ENCODE measurements at places on chromosomes 7 and 10.
A peak's percentile ranks its signal among the peaks of the same experiment; 100 is the strongest.

GRCh38 chr10:98331885-98332284 lies 63.9 kb upstream of the LOXL4 start:
- DNase-seq = peak; percentile 8

GRCh38 chr10:108638225-108638624 lies 1285.1 kb downstream of the XPNPEP1 start:
- DNase-seq = no peak

- DNase-seq = no peak
These were observed 263.3 kb downstream of the SNX10 start for GRCh38 chr7:26554952-26555351.

DNA sequence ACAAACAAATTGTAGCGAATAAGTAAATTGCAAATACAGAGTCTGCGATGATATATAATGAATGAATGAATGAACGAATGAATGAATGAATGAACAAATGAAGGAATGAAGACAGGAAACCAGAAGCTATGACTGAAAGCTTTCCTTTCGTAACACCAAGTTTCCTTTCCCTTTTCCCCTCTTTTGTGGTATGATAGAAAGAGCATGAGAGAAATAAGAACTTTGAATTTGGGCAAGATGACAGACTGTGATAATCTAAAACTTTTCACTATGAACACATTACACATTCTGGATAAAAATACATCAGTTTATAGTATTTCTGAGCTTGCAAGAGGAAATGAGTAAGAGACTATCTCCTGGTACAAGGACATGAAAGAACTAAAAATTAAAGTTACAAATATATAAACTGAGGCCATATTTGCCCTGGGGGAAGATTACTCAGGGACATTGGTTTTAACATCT lies 8.4 kb upstream of the UCN3 start:
- no peak for DNase-seq

DNA sequence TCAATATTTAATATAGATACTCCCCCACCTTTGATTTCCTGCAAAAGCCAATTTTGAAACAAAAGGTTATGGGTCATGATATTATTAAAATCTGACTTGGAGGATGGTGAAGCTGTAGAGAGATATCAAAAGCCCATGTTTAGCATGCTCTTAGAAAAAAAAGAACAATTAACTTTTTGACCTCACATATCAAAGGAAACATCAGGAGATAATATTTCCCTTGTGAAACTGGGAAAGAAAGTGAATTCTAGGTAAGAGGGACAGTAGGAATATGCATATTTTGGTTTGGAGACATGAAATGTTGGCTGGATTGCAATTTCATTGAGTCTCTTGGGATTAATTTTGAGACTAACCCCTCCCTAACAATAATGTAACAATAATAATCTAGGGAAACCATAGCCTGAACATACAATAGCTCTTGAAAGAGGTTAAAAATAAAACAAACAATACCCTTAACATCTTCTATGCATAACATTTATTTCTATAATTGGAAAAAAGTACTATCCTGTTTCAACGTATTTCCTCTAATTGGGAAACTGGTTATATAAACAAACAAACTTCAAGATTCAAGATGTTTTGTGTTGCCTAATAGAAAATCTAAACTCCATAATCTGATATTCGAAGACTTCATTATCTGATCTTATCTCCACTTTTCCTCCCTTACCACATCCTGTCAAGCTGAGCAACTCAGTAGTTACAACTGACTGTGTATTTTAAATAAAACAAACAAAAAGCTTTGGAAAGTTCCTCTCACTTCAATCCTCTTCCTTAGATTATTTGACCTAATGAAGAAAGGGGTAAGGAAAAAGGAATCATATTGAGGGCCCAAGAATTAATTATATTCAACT lies 14.8 kb downstream of the TMEM26 start:
- no peak for DNase-seq

- DNase-seq = no peak
These were observed 124.0 kb downstream of the CELF2 start for GRCh38 chr10:11141571-11142091.

- DNase-seq = no peak
These were observed 39.6 kb upstream of the ELMO1 start for GRCh38 chr7:37488163-37488764.

DNA sequence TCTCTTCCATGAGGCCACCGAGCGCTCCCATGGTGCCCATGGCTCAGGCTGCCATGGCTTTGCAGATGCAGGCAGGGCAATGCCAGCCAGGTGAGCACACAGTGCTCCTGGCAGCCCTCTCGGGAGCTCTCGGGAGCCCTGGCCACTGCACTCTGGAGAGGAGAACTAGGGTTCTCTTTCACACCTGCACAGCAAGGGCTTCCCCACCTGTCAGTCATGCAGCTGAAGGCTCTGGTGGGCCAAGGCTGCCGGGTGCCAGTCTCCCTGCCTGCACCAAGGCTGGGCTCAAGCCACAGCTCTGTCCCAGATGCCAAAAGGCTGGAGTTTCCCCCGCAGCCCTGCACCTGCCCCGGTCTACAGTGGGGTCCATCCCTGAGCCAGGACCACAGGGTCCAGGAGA lies 32.6 kb downstream of the NUDT1 start:
- DNase-seq = no peak

DNA sequence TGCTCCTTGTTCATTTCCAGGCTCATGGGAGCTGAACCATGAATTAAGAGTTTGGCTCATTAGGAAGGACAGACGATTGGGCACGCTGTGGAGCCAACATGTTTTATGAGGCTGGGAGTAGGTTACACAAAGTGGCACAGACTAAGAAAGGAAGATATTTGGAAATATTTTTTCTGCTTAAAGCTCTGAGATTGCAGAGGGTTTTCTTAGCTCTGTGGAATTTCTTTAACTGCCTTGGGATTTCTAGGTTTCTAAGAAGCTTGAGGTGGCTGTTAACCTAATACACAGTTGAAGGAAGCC lies 344.6 kb downstream of the RNLS start:
- no peak for DNase-seq

- no peak for DNase-seq
These were observed 1054.0 kb downstream of the TYW1 start for GRCh38 chr7:68050627-68051026.

GRCh38 chr7:37410305-37411229 lies 38.1 kb downstream of the ELMO1 start:
- DNase-seq = no peak

DNA sequence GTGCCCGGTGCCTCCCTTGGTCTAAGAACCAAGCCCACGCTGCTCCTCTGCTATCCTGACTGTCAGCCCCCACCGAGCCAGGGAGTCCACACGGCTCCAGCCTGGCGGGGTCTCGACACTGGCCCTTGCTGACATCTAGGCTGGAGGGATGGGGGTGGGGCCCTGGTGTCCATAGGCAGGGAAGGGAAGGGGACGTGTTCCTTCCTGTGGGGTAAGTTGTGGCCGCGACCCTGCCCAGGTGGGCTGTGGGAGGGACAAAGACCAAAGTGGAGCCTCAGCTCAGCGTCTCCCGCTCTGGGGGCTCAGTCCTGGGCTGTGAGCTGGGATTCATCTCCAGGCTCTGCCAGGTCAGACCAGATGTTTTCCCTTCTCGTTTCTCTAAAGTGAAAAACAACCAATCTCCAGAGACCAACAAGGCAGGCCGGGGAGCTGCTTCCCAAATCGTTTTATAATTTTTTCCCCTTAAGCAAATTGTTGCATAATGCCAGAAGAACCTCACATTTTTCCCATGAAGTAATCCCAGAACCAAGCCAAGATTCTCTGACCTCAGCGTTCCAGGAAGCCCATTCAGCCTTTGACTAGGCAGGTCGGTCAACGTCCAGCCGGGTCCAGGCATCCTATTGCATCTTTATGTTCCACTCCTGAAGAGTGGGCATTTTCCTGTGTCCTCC lies 101.2 kb downstream of the RGS10 start:
- DNase-seq = no peak

DNA sequence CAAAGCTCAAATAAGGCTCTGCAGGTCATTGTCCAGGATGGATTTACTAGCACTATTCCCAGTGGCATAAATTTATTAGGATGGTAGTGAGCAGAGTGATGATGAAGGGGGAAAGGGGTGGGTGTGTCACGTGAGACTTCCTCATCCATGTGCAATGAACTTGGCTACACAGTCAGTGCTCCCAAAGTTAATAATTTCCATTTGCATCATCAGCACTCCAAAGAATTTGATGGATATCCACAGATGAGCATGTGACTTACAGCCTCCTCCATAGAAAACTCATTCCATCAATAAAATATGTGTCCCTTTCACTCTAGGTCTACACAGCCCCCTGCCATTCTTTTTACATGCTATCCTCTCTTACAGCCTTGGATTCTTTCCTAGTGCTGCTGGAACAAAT lies 142.6 kb upstream of the PLPP4 start:
- DNase-seq = no peak

DNA sequence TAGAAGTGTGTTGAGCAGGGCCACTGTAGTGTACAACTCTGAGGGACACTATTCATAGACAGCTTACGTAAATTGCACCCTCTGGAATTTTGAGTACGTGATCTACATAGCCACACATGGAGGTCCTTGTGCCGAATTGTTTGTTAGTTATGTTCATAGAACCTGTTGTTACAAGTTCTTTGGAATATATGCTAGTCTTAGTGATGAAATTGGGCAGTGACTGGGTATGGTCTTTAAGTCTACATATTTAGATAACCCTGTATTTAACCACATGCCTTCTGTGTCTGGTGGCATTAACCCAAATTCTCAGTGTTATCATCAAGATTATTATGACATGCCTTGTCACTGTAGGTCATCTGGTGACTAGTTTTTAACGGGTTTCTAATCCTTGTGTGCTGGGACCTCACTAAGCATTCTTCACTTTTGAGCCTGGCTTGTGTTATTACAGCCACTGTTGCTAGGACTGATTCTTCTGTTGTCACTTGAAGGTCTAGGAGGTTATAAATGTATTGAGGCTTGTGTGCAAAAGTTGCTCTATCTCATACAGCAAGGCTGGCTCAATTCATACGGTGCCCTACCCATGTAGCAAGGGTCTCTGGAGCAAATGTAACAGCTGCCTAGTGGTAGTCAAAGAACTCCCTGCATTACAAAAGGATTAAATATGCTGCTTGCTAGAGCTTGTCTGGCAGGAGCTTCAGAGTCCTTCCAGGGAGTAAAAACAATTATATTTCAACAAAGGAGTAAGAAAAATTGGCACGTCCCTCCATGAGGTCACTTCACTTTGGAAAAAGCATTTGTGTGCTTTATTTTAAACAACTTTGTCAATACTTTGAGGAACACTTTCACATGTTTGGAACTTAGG lies 65.4 kb downstream of the CDK14 start:
- DNase-seq = no peak

Measured in CD4-positive, alpha-beta T cell treated with Interleukin-10 for 1 hour (primary cell).